RPMI8226 (cell line): ENCODE measurements at places on chromosomes 1 and 21.
A peak's percentile ranks its signal among the peaks of the same experiment; 100 is the strongest.

GRCh38 chr1:101165954-101166353 is 70.9 kb upstream of the S1PR1 start:
- DNase-seq = no peak

GRCh38 chr1:6207075-6207885 is 1.4 kb downstream of the RNF207 start:
- no peak for DNase-seq

DNA sequence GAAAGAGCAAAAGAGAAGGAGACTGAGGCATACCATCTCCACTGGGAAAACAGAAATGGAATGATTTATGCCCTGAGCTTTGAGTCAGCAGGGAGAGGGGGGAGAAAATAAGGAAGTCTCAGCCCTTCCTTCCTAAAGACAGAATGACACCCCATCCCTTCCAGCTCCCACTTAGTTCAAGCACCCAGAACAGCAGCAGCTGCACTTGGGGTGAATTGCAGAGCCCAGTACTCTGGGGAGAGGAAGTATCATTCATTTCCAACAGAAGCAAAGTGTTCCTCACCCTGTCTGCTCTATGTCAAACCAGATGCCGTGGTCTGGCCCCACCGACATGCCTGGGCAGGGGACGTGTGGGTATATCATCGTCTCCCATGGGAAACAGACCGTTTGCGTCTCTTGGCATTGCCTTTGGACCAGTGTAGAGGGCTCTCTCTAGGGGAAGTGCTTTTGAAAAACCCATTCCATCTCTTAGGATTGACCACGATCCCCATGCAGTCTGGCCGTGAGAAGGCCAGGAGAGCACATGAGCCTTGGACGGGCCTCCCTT is 1.1 kb upstream of the KCNJ15 start:
- DNase-seq = no peak

DNA sequence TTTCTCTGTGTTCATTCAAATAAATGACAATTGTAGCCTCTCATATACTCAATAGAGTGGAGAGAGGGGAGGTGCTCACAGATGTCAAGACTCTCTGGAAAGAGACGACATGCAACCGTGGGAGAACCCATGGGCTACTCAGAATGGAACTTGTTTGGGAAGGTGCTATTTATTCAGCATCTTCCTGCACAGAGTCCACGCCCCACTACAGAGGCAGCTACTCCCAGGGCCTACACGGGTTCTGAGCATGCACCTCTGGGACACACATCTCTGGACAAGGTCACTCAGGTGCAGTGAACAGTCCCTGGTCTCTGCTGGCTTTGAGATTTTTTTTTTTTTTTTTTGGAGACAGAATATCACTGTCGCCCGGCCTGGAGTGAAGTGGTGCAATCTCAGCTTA is 64.1 kb downstream of the NID1 start:
- DNase-seq = no peak

DNA sequence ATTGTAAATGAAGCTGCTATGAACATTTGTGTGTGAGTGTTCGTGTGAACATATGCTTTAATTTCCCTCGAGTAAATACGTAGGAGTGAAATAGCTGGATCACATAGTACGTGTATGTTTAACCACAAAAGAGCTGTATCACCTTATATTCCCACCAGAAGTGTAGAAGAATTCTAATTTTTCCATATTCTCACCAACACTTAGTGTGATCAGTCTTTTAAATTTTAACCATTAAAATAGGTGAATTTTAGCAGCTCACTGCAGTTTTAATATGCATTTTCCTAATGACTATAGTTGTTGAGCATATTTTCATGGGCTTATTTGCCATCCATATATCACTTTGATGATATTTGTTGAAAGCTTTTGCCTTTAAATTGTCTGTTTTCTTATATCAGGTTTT is 741.2 kb downstream of the PTPRU start:
- no peak for DNase-seq

GRCh38 chr1:233107130-233107660 is 156.8 kb downstream of the NTPCR start:
- no peak for DNase-seq

DNA sequence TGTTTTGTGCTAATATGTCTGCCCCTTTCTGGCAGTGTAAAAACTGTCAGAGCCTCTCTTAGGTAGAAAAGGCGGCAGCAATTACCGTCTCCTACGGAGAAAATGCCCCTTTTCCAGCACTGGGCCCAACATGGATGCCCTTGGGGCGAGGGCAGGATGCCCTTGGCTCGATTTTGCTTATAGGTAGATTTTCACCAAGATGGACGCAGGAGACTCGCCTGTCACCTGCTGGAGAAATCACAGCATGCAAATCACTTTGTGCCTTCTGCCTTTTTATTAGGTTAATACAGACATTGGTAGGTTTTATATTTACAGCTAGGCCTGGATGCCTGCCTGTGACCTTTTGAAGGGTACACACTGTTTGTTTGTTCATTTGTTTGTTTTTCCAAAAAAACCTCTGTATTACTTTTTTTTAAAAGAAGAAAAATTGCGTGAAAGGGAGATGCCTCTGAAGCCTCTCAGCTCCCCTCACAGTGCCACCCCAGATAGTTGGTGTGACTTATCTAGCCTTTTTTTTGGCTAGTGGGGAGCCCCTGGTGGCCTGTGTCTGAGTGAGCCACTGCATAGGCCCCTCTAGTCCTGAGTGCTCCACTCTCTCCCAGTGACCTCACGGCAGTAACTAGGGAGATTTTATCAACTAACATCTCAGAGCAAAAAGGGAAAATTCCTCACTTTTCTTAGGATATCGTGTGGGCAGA is 2.5 kb downstream of the ATP1B1 start:
- DNase-seq = no peak

- no peak for DNase-seq
These were observed 5.1 kb downstream of the LRRN2 start for GRCh38 chr1:204680461-204680860.

DNA sequence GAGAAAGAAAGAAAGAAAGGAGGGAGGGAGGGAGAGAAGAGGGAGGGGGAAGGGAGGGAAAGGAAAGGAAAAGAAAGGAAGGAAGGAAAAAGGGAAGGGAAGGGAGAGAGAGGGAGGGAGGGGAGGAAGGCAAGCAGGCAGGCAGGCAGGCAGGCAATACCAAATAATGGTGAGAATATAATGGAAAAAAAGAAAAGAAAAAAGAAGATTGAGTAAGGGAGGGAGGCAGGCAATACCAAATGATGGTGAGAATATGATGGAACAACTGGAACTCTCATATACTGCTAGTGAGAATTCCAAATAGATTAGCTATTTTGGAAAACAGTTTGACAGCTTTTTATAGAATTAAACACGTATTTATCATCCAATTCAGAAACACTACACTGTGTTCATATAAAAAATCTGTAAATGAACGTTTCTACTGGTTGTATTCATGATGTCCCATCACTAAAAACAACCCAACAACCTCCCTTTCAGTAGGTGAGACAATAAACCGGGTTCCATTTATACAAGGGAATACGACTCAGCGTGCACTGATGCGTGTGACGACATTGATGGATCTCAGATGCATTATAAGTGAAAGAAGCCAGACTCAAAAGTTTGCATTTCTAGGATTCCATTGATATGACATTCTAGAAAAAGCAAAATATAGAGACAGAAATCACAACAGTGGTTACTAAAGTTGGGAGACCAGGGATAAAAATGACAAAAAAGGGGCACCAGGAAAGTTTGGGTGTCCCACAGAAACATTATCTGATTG is 226.4 kb downstream of the DSCAM start:
- no peak for DNase-seq

DNA sequence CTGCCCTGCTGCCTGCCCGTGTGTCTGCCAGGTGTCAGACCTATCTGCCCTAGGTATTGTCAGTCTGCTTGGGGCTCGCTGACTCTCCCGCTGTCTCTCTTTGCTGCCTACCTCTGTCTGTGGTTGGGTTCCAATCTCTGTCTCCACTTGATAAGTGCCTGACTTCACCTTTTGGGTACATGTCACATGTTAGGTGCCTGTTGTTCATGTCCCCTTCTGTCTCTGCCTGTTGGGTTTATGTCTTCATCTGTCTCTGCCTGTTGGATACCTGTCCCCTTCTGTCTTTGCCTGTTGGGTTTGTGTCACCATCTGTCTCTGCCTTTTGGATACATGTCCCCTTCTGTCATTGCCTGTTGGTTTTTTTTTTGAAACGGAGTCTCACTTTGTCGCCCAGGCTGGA is 14.6 kb downstream of the RPS6KA1 start:
- DNase-seq = no peak

DNA sequence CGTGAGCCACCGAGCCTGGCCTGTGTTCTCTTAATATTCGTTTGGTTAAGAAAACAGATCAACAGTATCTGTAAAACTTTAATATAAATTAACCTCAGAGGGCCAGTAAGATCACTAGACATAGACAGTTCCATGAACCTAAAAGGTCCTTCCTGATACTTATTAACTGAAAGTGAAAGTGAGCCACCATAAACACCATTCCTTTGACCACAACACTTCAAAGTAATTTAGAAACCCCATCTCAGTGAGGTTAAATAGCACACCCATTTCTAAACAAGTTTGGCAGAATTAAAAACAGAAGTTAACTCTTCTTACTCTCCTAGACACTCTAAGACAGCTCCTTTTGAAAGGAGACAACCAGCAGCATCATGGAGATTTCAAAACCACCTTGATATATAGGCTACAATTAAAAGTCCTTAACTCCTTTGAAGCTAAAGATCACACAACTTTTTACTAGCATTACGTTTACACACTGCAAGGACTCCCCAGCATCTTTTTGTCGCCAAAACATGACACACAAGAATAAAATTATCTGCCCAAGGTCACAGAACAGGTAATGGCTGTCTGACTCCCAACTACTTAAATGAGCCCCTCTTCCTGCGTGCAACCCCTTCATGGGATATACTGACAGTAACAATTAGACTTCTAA is 2.2 kb downstream of the RNF19B start:
- DNase-seq = peak; percentile 62
